Stimulated activated CD4-positive, alpha-beta T cell treated with anti-CD3 and anti-CD28 coated beads, Interleukin-1b, Interleukin-23, amount 100 ng/mL, for 1 hour (primary cell): ENCODE measurements at places on chromosomes 12 and 14.

- no peak for DNase-seq
These were observed 485.1 kb downstream of the ZFP36L1 start for GRCh38 chr14:68307790-68308168.

DNA sequence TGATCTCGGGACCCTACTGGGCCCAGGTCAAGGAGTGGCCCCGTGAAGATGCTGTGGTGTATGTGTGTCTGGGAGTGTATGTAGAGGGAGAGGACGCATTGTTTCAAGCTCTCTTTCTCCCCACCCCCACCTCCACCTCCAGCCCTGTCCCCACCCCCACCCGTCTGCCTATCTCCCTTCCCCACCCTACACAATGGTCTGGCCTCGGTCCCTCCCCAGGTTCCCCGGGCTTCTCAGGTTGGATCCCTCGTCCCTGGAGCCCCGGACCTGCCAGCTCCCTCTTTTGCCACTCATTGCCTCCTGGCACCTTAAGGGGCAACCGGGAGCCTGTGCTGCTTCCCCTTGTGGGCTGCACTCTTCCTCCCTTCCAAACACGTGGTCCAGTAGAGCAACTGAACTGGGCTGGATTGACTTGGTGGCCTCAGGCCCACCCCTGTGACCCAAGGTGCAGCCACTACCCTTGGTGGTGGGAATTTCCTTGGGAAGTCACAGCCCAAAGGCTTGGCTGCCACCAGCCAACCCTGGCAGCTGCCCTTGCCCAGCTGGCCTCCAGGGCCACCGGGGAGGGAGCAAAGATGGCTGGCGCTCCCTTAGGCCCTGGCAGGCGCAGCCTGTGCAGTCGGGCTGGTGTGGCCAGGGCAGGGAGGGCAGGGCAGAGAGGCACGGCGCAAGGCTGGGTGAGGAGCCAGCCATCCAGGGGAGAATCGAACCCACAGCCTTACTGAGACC lies 628 bp downstream of the VRTN start:
- no peak for DNase-seq

GRCh38 chr12:72612171-72612570 lies 340.0 kb downstream of the TRHDE start:
- no peak for DNase-seq

GRCh38 chr12:131035245-131035681 lies 81.6 kb downstream of the ADGRD1 start:
- DNase-seq = no peak

DNA sequence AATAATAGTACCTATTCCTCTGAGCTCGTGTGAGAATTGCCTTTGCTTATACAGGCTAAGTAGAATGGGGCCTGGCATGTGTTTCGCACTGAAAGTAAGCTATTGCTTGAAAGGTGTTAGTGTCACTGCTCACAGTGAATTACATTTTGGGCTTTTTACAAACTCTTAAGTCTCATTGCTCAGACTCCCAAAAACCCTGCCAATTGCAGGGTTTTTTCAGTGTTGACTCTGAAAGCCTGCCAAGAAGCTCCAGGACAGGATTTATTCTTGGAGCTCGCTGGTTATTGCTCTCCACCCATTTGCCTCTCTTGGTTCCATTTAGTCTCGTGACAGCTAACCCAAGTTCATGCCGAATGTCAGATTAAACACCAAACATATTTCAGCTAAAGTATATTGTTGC lies 39.8 kb downstream of the NOPCHAP1 start:
- DNase-seq = no peak

DNA sequence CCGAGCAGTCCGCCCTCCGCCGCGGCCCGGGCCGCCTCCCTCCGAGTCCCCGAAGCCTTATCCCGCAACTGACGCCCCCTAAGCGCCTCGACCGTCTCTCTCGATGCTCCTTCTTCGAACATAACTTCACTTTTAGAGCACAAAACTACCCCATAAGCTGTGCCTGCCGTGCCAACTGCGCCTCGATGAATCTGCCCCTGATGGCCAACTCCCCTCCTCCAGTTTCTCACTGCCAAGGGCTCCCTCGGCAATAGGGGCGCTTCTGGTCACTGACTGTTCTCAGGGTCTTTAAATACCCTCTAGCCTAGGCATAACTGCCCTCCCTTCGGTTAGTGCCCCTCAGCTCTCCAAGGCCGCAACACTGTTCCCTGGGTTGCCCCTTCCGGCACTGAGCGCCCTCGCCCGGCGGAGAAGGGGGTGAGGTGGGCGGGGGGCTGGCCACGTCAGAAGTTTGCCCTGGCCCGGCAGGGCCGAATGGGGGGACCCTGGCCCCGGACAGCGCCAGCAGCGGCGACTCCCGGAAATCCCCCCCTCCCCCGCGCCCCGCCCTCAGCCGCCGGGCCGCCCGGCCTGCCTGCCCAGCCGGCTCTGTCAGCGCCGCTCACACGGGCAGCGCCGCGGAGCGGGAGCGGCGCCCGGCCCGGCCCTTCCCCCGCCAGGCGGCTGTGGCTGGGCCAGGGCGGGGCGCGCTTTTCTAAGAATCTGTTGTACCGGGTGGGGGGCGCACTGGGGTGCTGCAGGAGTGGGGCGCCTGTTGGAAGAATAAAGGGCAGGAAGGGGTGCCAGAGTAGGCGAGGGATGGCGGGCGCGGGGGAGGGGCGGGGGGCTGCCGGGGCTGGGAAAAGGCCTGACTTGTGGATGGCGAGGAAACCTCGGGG lies 10.6 kb downstream of the RARG start:
- no peak for DNase-seq

- DNase-seq = no peak
These were observed 90.1 kb upstream of the CPSF6 start for GRCh38 chr12:69149270-69149669.

- no peak for DNase-seq
These were observed 1082.5 kb downstream of the BCL11B start for GRCh38 chr14:98189511-98189910.

- DNase-seq = no peak
These were observed 31.2 kb upstream of the OAS1 start for GRCh38 chr12:112875608-112876007.

- DNase-seq = no peak
These were observed 151.3 kb upstream of the FSCB start for GRCh38 chr14:44658389-44658696.

GRCh38 chr14:49637534-49638078 lies 2.6 kb upstream of the DNAAF2 start:
- no peak for DNase-seq
